ENCODE measurements at places on chromosomes 12 and 14.
A peak's percentile ranks its signal among the peaks of the same experiment; 100 is the strongest.

DNA sequence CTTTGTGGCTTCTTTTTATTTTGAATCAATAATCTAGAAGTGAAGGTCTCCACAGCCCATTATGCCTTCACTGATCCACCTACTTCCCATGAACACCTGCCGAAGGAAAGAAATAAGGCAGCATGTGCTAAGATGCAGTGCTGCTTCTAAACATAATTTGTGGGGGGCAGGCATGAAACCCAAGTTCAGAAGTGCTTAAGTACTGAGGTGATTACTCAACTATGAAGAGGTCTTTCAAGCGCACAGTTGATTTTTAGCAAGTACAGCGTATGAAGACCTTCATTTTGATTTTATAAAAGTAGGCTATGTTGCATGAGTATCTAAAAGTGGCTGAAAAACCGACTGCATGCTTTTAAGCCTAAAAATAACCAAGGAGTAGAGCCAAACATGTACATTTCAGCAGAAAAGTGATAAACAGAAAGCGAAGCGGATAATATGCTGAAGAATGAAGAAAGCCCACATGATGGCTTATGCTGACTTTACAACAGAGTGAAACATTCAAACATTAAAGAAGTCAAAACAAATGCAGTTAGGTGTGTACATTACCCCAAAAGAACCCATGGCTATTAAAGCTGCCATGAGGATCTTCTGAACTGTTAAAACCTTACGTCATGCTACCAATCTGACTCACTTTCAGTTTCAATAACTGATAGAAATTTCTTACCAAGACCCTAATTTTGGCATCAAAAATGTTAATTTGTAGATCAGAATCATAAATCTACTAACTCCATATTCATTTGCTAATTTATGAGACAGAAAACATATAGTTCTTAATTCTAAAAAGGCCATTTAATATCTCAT is 29.3 kb downstream of the KICS2 start:
- no peak for DNase-seq

- DNase-seq, result no peak
These were observed 288.6 kb downstream of the PDZRN4 start for GRCh38 chr12:41476499-41477439.

DNA sequence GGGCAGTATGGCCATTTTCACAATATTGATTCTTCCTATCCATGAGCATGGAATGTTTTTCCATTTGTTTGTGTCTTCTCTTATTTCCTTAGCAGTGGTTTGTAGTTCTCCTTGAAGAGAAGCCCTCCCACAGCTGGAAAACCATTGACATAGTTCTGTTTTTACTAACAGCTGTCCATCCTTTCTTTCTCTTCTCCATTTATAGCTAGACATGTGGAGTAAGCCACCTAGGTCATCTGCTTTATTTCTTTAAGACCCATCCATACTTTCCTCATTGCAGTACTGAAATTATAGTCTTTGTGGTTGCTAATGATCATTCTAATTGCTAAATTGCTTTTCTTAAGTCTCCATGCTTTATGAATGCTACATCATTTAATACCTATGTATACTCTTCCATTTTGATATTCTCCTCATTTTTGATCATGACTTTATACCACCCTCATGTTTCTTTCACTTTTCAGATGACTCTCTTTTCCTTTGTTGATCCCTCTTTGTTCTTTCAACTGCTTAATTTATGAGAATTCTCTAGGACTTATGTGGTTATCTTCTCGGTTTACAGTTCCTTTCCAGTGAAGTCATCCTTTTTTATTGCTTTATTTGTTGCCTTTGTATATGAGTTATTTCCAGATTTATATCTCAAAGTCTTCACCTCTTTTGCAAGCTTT is 114.2 kb downstream of the PCNX1 start:
- no peak for DNase-seq

- DNase-seq, result no peak
These were observed 12.4 kb upstream of the NFYB start for GRCh38 chr12:104150416-104150815.

DNA sequence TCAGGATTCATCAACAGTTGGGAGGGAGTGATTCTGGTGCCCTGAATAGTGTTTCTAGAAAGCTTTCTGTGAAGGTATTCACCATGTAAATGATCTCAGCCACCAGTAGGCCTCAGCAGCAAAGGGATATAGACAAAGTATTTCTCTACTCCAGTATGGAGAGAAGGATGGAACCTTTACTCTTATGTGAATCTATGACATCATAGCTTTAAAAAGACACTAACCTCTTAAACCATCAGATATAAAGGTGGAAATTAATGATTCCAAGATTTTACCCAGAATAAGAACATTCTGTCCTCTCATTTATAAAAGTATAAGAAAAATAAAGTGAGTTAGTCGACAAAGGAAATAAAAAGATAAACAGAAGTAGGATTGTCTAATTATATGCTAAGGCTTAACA is 4.6 kb downstream of the GPR65 start:
- DNase-seq, result no peak

GRCh38 chr12:76180401-76181277 is 96.2 kb upstream of the NAP1L1 start:
- DNase-seq, result no peak

DNA sequence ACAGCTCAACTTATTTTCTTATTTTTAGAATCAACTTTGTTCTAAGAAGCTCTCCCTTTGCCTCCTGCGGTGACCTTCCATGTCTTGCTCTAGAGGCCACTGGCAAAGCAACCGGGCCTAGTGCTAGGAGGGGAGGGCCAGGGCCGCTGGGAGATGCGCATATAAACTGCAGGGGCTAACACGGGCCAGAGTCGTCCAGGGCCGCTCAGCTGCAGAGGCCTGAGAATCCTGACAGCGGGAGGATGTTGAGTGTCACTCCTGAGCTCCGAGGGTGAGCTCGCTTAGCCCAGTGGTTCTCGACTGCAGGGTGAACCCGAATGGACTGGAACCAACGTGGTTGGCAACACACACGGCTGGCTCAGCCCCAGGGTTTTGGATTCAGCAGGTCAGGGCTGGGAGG is 6.5 kb upstream of the PIWIL1 start:
- no peak for DNase-seq

DNA sequence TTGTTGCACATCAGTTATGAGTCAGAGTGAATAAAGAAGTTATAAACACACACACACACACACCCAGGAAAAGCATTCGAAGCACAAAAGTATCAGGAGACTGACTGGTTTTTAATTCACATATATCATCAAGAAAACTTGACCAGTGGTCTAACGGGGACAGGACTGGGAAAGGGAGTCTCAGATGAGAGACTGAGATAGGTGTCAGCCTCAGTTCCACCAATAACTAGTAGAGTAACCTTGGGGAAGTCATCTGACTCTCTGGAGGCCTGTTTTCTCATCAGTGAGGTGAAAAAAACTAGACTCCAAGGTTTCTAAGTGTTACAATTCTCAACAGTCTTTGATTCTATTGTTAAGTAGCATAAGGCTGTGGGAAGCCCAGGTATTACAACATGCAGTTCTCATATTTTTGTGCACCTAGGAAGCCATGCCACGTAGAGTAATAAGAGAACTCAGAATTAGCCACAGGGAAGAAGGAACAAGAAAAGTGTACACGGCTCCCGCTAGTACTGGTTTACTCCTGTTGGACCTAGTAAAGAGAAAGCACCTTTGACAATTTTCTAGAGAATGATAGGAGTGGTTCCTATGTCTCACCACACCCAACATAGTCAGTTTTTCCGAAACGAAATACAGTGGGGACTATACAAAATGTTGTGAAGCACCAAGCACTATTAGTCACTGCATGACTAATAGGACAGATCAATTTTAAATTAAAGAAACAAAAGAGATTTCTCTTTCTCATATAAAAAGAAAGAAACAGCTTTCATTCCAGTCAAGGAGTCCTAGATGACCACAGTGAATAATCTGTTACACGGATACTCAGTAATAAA is 5.0 kb downstream of the PPTC7 start:
- peak; percentile 56 for DNase-seq

DNA sequence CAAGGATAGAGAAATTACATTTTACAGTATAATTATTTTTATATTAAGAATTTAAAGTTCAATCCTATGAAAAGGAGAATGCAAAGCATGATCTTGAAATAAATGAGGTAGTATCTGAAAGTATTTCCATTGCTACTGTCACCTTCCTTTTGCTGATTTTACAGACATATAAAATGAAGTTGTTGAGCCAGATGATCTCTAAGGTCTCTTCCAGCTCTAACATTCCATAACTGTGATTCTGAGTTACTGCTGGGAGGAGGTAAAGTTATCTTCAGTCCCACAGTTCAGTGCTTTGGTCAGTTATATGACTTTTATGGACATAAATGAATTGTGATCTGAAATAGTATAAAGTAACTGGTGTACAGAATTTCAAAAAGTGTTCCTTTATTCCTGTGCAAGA is 52.8 kb downstream of the SLC38A6 start:
- DNase-seq, result no peak

DNA sequence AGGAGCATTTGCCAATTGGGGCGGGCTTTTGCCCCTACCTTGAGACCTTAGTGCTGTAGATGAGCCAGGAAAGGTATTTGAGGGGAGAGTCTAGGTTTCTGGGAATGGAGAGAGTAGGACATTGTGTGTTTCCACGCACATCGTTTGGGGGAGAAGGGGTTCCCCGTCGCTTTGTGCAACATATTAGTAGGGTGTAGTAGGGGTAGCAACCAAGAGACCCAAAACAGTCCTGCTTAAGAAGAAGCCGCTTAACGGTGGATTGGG is 694 bp upstream of the PTGES3 start:
- no peak for DNase-seq

- no peak for DNase-seq
These were observed 36.6 kb upstream of the CCT2 start for GRCh38 chr12:69548687-69549086.

GRCh38 chr12:75844049-75844770 is 187.4 kb downstream of the PHLDA1 start:
- DNase-seq, result no peak

- no peak for DNase-seq
These were observed 30.6 kb upstream of the MSI1 start for GRCh38 chr12:120399531-120399930.

DNA sequence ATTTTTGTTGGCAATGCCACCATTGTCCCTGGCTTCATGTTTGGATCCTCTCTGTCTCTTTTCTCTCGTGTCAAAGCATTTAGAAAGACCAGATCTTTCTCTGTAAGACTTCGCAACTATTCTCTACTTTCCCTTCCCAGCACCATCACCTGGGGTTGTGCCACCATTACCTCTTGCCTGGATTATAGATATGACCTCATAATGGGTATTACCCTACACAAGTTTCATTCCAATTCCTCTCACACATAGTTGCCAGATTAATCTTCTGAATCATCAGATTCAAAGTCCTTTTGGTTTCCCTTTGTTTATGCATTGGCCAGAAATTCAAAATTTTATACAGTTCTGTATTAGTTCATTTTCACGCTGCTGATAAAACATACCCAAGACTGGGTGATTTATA is 27.2 kb upstream of the DHRS2 start:
- no peak for DNase-seq

DNA sequence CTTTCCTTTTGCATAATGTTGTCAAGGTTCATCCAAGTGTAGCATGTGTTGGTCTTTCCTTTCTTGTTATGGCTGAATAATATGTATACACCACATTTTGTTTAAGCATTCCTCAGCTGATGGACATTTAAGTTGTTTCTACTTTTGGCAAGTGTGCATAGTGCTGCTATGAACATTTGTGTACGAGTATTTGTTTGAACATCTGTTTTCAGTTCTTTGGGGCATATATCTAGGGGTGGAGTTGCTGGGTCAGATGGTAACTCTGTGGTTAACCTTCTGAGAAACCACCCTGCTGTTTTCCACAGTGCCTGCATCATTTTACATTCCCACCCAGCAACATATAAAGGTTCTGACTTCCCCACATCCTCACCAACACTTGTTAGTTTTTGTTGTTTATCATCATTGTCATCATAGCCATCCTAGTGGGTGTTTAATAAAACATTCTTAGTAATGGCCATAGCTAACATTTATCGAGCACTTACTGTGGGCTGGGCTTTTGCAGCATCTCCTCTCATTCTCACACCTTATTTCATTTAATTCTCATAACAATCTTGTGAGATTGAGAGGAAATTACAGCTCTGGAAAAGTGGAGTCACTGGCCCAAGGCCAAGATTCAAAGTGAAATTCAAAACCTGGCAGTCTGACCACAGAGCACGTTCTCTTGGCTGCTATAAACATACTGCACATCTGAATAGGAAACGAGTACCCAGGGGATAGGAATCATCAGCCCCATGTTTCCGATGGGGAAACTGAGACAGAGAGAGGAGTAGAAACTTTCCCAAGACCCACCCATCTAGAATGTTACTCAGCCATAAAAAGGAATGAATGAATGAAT is 193.6 kb downstream of the KSR2 start:
- DNase-seq, result peak; percentile 3

GRCh38 chr12:52036587-52037171 is 14.6 kb upstream of the NR4A1 start:
- peak; percentile 79 for DNase-seq

All from activated CD4-positive, alpha-beta T cell treated with anti-CD3 and anti-CD28 coated beads for 48 hours (primary cell).